ENCODE measurements at places on chromosomes 12 and 14.

DNA sequence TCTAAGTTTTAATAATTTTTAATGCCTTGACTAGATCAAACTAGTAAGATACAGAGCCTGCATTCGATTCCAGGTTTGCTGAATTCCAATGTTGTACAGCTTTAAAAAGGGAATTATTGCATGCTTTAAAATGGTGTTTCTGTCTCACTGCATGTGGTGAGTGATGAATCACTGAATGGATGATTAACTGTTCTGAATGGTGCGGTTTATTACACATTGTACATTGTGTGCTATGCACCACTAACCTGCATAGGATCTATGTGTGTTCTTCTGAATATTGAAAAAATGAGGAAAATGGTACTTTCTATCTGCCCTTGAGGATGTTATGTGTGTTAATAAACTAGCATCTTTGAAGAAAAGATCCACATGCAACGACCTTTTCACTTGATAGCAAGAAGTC, 231.7 kb downstream of the NRXN3 start:
- DNase-seq = no peak

DNA sequence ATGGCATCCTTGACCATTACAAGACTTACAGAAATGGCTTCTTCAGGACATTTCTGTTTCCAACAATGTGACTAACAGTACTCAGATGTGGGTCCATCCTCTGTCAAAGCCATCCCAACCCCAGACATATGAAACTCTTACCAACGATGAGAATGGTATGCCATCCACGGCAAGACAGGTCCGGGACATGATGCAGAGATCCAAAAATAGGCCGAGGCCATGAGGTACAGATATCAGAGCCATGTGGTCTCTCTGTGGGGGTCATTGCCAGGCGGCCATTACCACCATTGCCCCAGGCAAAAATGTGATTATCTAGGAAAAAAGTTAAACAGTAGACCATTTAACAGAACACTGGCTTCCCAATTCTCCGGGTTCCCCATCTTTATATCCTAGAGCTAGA, 27.5 kb downstream of the ZC2HC1C start:
- no peak for DNase-seq

GRCh38 chr12:64824500-64825142, at the start of gene TBC1D30:
Gene TBC1D30 (plus strand): TSS chr12:64824647. CDS start chr12:64824880, 233 bp downstream.
- DNase-seq = no peak

DNA sequence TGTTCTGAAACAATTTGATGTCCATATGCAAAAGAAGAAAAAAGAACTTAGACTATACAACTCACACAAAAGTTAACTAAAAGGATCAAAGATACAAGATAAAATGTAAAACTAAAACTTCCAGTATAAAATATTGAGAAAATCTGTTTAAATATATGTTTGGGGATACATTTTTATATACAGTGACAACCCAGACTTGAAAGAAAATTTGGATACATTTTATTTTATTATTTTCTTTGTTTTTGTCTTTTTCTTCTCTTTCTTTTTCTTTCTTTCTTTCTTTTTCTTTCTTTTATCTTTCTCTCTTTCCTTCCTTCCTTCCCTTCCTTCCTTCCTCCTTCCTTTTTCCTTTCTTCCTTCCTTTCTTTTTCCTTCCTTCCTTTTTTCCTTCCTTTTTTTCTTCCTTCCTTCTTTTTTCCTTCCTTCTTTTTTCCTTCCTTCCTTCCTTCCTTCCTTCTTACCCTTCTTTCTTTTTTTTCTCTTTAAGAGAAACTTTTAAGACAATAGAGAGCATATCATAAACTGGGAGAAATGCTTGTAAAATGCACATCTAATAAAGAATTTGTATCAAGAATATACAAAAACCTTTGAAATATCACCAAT, 954.5 kb upstream of the LRFN5 start:
- DNase-seq = no peak

GRCh38 chr12:65630555-65630954, 193.7 kb upstream of the HMGA2 start:
- no peak for DNase-seq

- DNase-seq = no peak
These were observed 8.2 kb upstream of the FOXG1 start for GRCh38 chr14:28758253-28758884.

- DNase-seq = no peak
These were observed 370.2 kb downstream of the DPF3 start for GRCh38 chr14:72523424-72524294.

- peak; percentile 32 for DNase-seq
These were observed 82.6 kb upstream of the TRAF3 start for GRCh38 chr14:102694530-102695166.

- no peak for DNase-seq
These were observed 538.1 kb downstream of the C12orf50 start for GRCh38 chr12:87491089-87491488.

GRCh38 chr12:120739821-120740613, 14.4 kb downstream of the ACADS start:
- DNase-seq = no peak

DNA sequence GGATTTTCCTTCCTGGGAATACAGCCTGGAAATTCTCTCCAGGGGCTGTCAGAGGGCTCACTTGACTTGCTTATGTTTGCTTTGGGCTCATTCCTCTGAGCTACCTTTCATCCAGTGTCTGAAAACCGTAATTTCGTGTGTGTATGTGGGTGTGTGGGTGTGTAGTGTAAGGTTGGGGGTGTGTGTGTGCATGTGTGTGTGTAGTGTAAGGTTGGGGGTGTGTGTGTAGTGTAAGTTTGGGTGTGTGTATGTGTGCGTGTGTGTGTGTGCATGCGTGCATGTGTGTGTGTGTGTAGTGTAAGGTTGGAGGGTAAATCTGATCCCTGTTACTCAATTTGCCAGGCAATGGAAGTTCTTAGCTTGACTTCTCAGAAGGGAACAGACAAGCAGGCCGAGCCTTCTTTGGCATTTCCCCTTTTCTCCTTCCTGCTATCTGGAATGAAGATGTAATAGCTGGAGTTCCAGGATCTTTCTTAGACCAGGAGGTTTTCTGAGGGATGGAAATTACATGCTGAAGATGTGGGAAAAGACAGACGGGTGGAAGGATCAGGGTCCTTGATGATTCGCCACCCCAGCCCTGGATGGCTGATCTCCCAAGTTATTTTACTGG, 15.5 kb upstream of the BEGAIN start:
- DNase-seq = no peak

DNA sequence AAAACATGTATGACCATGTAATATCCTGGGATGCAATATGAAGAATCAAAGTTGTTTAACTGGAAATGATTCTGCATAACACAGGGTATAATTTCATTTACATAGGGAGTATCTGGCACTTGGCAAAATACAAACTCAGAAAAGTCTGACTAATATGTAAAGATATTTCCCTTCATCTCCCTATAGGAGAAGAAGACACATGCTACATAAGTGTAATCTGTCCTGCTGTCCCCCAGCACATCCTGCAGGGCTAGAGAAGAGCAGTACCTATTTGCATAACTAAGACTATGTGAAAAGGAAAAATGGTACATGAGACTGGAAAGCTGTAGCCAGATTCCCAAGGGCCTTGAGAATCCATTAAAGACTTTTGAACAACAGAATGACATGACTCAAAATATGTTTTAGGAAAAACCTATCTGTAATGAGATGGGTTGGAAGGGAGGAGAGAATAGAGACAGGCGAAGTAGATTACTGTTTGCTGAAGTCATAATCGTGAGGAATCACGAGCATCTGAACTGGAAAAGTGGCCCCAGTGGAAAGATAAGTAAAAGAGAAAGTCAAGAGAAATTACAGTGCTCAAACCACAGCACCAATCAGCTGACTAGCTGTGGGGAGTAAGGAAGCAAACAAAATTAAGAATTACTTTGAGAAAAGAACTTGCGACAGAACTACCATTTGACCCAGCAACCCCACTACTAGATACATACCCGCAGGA, 155.1 kb upstream of the HMGA2 start:
- no peak for DNase-seq

DNA sequence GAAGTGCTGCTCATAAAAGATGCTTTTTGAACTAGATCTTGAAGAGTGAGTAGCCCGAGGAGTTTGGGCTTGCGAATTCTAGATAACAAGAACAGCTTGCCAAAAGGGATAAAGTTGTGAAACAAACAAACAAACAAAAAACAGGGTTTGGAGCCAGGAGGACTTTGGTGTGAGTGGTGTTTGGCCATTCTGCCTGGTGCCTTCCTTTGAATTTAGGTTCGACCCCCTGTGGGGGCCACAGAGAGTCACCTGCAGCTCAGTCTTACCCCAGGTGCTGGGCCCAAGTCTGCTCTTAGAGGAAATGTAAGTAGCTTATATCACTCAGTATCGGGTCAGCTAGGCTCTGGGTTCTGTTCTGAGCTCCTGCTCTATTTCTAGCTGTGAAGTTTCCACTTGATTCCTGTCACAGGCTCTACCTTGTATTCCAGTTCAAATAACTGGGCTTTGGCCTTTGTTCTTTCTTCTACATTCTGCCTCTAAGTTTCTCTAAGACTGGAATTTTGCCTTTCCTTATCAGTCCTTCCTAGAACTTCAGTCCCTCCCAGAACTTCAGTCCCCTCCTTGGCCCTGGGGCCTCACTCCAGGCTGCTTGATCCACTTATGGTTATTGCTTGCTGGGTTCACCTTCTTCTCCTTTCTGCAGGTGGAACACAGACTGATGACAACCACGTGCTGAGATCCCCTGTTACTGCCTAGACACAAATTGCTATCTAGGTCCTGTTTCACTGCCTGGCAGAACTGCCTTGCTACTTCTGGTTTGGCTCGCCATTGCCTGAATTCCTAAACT, 20.5 kb upstream of the DUSP6 start:
- no peak for DNase-seq

DNA sequence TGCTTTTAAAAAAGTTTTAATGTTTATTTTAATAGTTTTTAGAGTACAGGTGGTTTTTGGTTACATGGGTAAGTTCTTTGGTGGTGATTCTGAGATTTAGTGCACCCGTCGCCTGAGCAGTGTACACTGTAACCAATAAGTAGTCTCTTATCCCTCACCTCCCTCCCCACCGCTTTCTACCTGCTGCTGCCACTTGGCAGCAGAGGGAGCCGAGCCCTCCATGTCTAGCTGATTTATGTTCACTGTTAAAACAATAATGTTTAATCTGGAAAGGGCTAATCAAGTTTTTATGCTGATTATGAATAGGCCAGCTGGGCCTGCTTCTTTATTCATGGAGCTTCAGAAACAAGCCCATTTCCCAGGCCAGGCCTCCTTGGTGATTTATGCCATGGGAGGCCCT, 73.1 kb downstream of the ADCK1 start:
- no peak for DNase-seq

DNA sequence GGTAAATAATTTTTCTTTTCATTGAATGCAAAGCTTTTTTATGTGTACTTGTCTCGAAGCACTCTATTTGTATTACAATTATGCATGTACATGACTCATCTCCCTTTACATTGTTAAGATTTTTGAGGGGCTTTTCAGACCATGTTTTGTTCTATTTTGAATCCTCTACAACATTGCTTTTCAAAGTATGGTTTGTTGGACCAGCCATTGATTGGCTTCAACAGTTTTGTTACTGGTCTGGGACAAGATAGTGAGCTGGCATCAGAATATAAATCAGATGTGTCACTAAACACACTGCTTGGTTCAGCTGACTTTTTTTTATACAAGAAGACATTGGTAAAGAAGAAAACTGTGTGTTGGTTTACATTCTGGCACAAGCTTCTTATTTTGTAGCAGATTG, 122.3 kb downstream of the MON2 start:
- no peak for DNase-seq

DNA sequence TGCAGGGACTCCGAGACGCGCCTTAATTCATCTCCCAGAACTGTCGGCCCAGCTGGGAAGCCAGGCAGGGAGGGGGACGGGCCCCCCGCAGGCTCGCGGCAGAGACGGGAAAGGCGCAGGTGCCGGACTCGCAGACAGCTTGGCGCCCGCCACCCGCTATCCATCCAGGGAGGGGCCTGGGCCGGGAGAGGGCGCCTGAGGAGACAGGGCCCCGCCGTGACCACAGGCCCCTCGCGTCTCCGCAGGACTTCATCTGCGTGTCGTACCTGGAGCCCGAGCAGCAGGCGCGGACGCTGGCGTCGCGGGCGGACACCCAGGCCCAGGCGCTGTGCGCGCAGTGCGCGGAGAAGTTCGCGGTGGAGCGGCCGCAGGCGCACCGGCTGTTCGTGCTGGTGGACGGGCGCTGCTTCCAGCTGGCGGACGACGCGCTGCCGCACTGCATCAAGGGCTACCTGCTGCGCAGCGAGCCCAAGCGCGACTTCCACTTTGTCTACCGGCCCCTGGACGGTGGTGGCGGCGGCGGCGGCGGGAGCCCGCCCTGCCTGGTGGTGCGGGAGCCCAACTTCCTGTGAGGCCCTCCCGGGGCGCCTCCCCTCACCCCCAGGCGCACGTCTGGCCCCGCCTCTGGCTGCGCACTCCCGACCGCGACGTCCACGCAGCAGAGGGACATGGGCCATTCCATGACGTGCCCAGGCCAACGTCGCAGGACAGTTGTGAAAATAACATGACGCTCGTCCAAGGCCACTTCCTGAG, 60.6 kb downstream of the LGMN start:
- no peak for DNase-seq

- no peak for DNase-seq
These were observed 31.7 kb downstream of the LRTM2 start for GRCh38 chr12:1852076-1852475.

DNA sequence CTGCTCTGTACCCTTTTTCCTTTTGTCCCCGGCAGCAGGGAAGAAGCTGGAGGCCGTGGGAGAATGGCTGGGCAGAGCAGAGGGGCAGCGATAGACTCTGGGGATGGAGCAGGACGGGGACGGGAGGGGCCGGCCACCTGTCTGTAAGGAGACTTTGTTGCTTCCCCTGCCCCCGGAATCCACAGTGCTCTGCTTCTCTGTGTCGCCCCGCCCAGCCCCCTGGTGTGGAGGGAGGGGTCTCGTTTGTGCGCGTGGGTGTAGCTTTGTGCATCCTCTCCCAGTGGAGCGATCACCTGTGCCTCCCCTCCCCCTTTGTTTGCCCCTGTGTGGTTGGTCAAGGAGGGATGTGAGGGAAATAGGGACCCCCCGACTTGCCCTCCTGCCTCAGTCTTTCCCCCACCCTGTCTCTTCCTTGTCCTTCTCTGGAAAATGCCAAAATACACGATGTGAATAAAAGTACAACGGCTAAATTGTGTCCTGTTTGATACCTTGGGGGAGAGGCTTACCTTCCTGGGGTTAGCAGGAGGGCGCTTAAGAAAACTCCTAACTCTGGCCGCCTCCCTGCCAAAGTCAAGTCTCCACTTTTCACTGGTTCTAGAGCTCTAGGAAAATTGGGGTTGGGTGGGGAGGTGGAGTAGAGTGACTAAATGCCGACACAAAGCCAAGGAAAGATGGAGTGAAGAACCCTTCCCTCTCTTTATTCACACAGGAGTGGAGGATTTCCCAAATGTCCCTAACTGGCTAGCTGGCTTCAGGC, 990 bp upstream of the TPI1 start:
- no peak for DNase-seq

GRCh38 chr14:101665478-101666078, 95.9 kb upstream of the PPP2R5C start:
- DNase-seq = peak; percentile 3

DNA sequence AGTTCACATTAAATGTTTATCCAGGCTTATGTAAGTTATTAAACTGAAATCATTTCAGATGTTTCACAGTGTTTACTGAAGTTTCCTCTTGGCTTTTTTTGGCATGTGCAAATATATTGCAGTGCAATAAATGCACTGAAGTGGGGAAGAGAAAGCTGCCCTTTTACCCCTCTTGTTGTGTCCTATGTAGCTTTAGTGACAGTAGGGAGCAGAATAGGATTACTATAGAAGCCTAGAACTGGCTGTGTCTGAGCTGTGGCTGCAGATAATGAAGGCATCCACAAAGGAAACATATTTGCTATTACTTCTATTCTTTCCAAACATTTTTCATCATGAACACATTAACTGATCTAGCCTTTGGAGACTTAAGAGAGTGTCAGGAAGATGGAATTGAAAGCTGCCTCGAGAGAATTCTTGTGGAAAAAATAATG, 24.1 kb upstream of the CNTN1 start:
- DNase-seq = no peak

- no peak for DNase-seq
These were observed 8.9 kb upstream of the KRT7 start for GRCh38 chr12:52224151-52224550.
